MCF 10A (cell line): ENCODE measurements at places on chromosomes 11 and 22. TPM values are rescaled to one million over a fixed set of nuclear protein-coding genes. Genes with fewer than 3 reads are reported as not detected.
A peak's percentile ranks its signal among the peaks of the same experiment; 100 is the strongest.

DNA sequence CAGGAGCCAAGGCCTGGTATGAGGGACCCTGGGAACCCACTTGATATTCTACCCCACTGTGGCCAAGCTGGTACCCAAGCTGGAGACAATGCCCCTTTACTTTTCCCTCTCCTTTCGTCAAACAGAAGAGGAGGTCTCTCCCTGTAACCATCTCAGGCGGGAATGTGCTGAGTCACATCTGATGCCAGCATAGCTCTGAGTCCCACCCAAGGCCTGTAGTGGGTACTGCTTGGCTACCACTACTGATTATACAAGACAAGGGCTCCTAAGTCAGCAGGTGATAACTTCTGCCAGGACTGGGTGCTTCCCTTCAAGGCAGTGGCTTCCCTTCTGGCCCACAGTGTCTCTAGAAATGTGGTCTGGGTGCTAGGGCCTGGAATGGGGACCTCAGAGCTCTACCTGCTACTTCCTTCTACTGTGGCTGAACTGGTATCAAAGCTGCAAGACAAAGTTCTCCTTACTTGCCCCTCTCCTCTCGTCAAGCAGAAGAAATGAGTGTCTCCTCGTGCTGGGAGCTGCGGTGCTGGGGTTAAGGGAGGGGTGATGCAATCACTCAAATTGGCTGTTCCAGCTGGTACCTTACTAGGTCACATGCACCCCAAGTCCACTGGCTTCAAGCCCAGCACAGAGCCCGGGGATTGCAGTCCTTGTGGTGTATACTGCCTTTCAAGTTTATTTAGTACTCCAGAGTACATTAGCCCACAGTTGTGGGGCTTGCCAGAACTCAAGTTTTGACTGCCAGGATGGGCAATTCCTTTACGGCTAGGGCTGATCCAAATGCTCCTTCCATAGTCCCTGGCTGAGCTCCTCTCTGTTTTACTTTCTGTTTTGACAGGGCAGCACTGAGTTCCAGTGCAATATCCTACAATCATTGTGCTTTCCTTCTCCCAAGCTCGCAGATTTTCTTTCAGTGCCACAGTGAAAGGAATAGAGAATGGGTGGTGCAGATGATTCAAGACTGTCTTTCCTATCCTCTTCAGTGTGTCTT, 419.7 kb upstream of the CNTN5 start:
- H3K27ac ChIP-seq: no peak overlapping the region
- no peak for DNase-seq
- no peaks in the 10 kb centered on the region for H3K36me3 ChIP-seq
- no peaks in the 10 kb centered on the region for H3K27me3 ChIP-seq

DNA sequence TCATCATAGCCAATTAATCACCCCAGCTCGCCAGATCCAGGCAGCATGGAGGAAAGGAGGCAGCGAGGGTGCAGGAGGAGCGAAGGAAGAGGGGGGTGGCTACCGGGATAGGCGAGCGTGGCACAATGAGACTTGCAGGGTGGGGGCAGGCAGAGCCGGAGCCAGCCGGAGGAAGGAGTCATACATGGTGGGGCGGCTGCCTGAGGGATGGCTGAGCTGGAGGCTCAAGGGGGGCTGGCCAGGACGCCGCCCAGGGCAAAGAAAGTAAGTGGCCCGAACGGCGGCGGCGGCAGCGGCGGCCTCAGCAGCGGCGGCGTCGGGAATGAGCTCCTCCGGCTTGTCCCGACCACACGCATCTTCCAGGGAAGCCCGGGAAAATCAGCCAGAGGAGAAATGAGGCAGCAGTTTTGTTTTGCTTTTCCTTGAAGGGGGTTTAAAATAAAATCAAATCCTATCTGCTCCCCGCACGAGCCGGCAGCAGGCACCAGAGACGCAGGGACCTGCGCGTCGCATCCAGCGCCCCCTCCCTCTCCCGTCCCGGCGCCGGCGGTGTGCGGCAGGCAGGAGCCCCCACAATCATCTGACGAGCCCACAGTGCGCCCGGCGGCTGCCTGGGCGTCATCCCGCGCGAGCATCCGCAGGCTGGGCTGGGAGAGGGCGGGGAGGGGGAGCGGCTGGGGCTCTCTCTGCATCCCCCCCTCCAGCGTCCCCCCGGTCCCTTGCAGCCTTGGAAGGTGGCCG, 263.6 kb downstream of the CTTN start:
- no peak overlapping the region for H3K4me3 ChIP-seq
- H3K27ac ChIP-seq: no peak overlapping the region
- H3K4me1 ChIP-seq: no peaks in the 10 kb centered on the region
- no peaks in the 10 kb centered on the region for H3K27me3 ChIP-seq

DNA sequence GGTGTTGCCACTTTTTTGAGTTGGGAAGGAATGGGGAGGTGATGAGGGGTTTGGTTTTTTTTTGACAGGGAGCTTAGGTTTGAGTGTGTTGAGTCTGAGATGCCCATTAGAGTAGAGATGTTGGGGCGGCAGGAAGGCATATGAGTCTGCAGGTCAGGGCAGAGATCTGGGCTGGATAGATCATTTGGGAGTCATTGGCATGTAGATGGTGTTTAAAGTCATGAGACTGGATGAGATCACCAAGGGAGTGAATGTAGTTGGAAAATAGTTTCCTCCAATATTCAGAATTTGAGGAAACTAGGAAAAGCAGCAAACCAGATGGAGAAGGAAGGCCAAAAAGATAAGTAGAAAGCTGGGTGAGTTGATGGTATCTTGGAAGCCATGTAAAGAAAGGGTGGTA, 2.1 kb upstream of the ANAPC15 start:
- no peak for DNase-seq
- H3K4me1 ChIP-seq: peaks cover 20% of the 10 kb centered on the region
- H3K4me3 ChIP-seq: no peak overlapping the region
- H3K27ac ChIP-seq: peak overlapping the region; percentile 100

- DNase-seq: peak; percentile 38
- no peaks in the 10 kb centered on the region for H3K36me3 ChIP-seq
- peaks cover 6% of the 10 kb centered on the region for H3K4me1 ChIP-seq
- no peaks in the 10 kb centered on the region for H3K27me3 ChIP-seq
- no peak overlapping the region for H3K4me3 ChIP-seq
Observed at GRCh38 chr11:35056391-35057093, 82.4 kb upstream of the CD44 start.

DNA sequence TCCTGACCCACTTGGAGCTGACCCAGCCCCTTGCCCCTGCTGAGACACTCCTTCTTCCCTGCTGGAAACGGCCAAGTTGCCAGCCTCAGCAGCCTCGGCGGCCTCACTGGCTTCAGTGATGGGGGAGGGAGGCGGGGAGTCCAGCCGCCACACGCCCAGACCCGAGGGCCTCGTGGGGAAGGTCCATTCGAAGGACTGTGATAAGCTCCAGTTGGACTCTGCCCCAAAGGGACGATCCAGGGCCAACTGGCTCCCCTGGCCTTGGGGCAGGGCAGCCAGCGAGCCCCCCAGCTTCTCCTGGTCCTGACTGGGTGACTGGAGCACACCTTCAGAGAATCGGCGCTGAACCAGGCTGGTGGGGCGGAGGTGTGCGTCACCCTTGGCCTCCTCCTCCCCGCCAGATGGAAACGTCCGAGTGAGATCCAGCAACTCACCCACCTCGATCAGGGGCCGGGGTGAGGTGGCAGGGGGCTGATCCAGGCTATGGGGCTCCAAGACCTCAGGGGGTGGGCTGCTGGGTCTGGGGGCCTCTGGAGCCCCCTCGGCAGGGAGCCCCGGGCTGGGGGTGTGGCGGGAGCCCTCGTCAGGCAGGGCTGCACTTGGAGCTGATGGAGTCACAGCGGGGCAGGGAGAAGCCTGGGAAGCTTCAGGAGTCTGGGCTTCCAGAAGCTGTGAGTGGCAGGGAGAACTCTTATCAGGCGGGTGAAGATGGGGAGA, 11.5 kb downstream of the TNKS1BP1 start:
- no peak overlapping the region for H3K4me3 ChIP-seq
- DNase-seq: no peak
- peaks cover 49% of the 10 kb centered on the region for H3K36me3 ChIP-seq
- no peak overlapping the region for H3K27ac ChIP-seq

DNA sequence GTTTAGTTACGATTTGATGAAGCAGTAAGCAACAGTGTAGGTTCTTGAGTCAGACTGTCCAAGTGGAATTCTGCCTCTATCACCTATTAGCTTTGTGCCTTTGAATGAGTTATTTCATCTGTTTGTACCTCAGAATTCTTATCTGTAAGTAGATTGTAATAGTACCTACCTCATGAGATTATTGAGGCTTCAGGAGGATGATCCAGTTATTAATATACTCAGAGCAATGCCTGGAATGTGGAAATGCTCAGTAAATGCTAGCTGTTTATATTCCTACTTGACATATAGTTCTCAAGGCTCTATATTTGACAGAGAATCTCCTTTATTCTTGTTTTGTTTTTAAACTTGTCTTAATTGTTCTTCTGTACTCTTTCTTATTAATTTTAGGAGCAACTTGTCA, 70.1 kb downstream of the SFI1 start:
- no peak overlapping the region for H3K27ac ChIP-seq
- H3K4me3 ChIP-seq: no peak overlapping the region
- peaks cover 17% of the 10 kb centered on the region for H3K36me3 ChIP-seq
- peaks cover 1% of the 10 kb centered on the region for H3K4me1 ChIP-seq
- DNase-seq: no peak

- H3K4me1 ChIP-seq: no peaks in the 10 kb centered on the region
- no peaks in the 10 kb centered on the region for H3K27me3 ChIP-seq
- H3K27ac ChIP-seq: no peak overlapping the region
Observed at GRCh38 chr22:46361826-46362202, 26.3 kb downstream of the TRMU start.

- no peaks in the 10 kb centered on the region for H3K36me3 ChIP-seq
- DNase-seq: peak; percentile 57
- peaks cover 4% of the 10 kb centered on the region for H3K4me1 ChIP-seq
- H3K4me3 ChIP-seq: no peak overlapping the region
- no peak overlapping the region for H3K27ac ChIP-seq
- no peaks in the 10 kb centered on the region for H3K27me3 ChIP-seq
Observed at GRCh38 chr11:31237819-31238760, 131.4 kb downstream of the DCDC1 start.

DNA sequence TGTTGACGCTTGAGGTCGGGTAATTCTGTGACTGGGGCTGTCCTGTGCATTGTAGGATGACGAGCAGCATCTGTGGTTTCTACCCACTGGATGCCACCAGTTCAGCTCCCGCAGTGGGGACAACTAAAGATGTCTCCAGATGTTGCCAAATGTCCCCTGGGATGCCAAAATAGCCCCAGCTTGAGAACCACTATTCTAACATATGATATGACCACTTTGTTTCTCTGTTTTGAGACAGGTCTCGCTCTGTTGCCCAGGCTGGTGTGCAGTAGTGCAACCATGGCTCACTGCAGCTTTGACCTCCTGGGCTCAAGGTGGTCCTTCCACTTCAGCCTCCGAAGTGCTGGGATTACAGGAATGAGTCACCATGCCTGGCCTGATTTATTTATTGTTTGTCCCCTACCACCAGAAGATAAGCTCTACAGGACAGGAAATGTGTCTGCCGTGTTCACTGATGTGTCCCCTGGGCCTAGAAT, 4.4 kb upstream of the MEN1 start:
- no peak for DNase-seq
- no peaks in the 10 kb centered on the region for H3K36me3 ChIP-seq
- H3K27ac ChIP-seq: no peak overlapping the region
- H3K4me3 ChIP-seq: no peak overlapping the region
- H3K27me3 ChIP-seq: no peaks in the 10 kb centered on the region
- peaks cover 6% of the 10 kb centered on the region for H3K4me1 ChIP-seq

DNA sequence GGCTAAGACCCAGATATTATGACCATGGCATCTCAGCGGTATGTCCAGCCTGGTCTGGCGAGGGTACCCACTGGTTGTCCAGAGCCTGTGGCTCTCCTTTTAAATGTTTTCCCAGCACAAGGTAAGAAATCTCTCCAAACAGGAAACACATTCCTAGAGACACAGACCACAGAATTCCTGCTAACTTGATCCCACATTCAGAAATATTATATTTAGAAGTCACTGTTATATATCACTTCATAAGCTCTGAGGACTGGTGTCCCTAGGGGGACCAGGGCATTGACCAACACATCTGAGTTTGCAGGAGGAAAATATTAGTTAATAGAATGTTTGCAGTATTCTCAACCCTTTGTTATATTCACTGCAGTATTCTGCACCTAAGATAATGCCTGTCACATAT, 23.1 kb downstream of the TMPRSS13 start:
- H3K27me3 ChIP-seq: no peaks in the 10 kb centered on the region
- no peak overlapping the region for H3K27ac ChIP-seq
- no peak for DNase-seq
- H3K4me1 ChIP-seq: peaks cover 8% of the 10 kb centered on the region
- H3K4me3 ChIP-seq: no peak overlapping the region
- no peaks in the 10 kb centered on the region for H3K36me3 ChIP-seq

DNA sequence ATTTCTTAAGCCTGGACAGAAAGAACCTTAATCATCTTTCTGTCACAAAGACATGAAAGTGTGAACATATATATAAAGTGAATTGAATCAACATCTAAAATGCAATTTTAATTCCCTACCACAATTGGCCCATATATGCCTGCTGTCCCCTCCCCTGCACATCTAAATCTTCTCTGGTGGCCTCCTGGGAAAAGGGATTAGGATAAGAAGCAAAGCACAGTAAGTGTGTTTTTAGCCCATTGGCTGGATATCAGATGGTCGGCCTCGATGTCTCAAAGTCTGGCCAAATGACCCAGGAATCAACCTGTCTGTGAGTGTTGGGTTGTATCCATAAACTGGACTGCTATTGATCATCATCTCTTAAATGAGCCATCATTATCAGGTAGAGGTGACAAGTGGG, 5.8 kb downstream of the MMP3 start:
- H3K4me3 ChIP-seq: no peak overlapping the region
- no peak for DNase-seq
- peaks cover 13% of the 10 kb centered on the region for H3K4me1 ChIP-seq
- no peaks in the 10 kb centered on the region for H3K27me3 ChIP-seq
- H3K27ac ChIP-seq: no peak overlapping the region

- H3K27ac ChIP-seq: no peak overlapping the region
- no peak overlapping the region for H3K4me3 ChIP-seq
- H3K27me3 ChIP-seq: no peaks in the 10 kb centered on the region
Observed at GRCh38 chr11:77568916-77569675, 20.7 kb upstream of the AQP11 start.

GRCh38 chr11:76269247-76269646, 62.9 kb upstream of the WNT11 start:
- no peak overlapping the region for H3K4me3 ChIP-seq
- no peak overlapping the region for H3K27ac ChIP-seq
- no peaks in the 10 kb centered on the region for H3K27me3 ChIP-seq
- DNase-seq: no peak
- no peaks in the 10 kb centered on the region for H3K36me3 ChIP-seq
- H3K4me1 ChIP-seq: peaks cover 9% of the 10 kb centered on the region

Gene TIMP3
- total RNA-seq: 44.9 and 50.6 TPM in 2 replicates

Gene HBD
- not detected in 2 replicates for total RNA-seq

Gene PDE2A
- total RNA-seq: 1.9 and 3.3 TPM in 2 replicates

Gene PPFIBP2
- 3.5 and 4.3 TPM in 2 replicates for total RNA-seq

Gene DDX25
- not detected in 2 replicates for total RNA-seq

Gene FGF19
- not detected in 2 replicates for total RNA-seq

Gene PITPNM1
- 38.7 and 51.0 TPM in 2 replicates for total RNA-seq

Gene ADM2
- total RNA-seq: 35.4 and 39.7 TPM in 2 replicates

Gene DNAJB13
- 0.29 and 0.30 TPM in 2 replicates for total RNA-seq
